GM23338 (cell line): ENCODE measurements at places on chromosomes 16 and 17.

GRCh38 chr16:12753203-12754023 lies 50.3 kb downstream of the CPPED1 start:
- H3K4me3 ChIP-seq: no peak overlapping the region
- H3K36me3 ChIP-seq: no peaks in the 10 kb centered on the region
- no peak for DNase-seq
- no peaks in the 10 kb centered on the region for H3K27me3 ChIP-seq
- H3K4me1 ChIP-seq: no peaks in the 10 kb centered on the region

DNA sequence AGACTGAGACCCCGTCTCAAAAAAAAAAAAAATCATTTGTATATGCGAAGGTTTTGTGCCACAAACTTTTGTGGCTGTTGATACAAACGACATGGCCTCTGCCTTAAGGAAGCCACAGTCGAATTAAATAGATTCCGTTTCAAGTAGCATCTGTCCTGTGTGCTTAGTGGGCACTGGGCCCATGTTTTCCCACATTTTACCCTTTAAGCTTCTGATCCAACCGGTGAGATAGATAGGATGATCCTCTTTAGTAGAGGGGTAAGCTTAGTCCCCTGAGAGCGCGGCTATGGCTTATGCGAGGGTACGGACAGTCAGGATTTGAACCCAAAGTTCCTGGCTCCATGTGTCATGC lies 776 bp upstream of the TMEM219 start:
- H3K27ac ChIP-seq: no peak overlapping the region
- DNase-seq: no peak
- H3K4me1 ChIP-seq: peaks cover 6% of the 10 kb centered on the region
- no peaks in the 10 kb centered on the region for H3K27me3 ChIP-seq
- no peaks in the 10 kb centered on the region for H3K36me3 ChIP-seq
- peak overlapping the region; percentile 83 for H3K4me3 ChIP-seq

DNA sequence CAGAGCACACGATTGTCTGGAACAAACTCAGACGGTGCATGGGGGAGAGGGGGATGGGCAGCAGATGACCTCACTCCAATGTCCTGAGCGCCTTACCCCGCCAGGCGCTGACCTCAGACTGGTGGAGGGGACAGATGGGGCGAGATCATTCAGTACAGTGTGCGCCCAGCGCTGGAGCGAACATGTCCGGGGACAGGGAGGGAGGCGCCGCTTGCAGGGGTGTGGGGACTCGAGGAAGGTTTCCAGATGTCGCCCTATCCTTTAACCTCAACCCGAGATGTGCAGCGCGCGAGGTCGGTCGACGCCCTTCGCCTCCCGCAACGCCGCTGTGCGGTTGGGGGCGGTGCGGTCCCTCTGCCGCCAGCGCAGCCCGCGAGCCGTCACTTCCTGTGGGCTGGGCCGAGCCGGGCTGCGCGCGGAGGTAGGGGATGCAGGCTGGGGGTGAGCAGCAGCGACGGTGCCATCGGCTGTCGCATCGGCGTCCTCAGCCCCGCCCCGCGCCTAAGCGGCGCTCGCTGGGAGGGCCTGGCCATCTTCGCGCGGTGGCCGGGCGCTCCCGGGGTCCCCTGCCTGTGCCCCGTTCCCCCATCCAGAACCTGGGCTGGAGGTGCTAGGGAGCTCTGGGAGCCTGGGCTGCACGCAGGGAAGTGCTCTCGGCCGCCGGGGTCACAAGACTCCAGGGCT lies 5.3 kb upstream of the CDR2L start:
- H3K27ac ChIP-seq: peak overlapping the region; percentile 85
- peaks cover 13% of the 10 kb centered on the region for H3K4me1 ChIP-seq
- peaks cover 9% of the 10 kb centered on the region for H3K27me3 ChIP-seq
- peak; percentile 94 for DNase-seq
- no peaks in the 10 kb centered on the region for H3K36me3 ChIP-seq

GRCh38 chr16:10685709-10686108 lies 9.0 kb downstream of the TEKT5 start:
- no peaks in the 10 kb centered on the region for H3K36me3 ChIP-seq
- H3K27ac ChIP-seq: no peak overlapping the region
- H3K4me3 ChIP-seq: no peak overlapping the region
- no peak for DNase-seq
- no peaks in the 10 kb centered on the region for H3K27me3 ChIP-seq

GRCh38 chr16:82841108-82841507 lies 214.3 kb downstream of the CDH13 start:
- DNase-seq: no peak
- H3K27me3 ChIP-seq: no peaks in the 10 kb centered on the region
- peaks cover 7% of the 10 kb centered on the region; the same call in 1 of the 2 replicates for H3K36me3 ChIP-seq
- H3K27ac ChIP-seq: no peak overlapping the region

DNA sequence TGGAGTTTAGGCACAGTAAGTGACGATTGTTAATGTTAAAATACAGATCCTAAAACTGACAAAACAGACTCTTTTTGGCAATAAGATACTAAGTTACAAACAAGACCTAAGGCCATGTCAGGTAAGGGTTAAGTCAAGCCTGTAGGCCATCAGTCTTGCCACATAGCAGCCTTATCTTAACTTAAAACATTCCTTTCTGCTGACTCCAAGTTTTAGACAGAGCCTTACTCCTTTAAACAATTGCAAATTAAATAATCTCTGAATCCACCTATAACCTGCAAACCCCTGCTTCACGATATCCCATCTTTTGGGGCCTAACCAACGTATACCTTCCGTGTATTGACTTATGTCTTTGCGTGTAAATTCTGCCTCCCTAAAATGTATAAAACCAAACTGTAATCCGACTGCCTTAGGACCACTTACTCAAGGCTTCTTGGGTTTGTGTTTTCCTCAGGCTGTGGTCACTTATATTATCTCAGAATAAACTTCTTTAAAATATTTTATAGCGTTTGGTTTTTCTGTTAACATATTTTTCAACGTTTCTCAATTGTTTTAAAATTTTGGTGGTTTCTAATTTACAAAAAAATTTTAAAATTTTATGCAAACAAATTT lies 64.4 kb downstream of the EFCAB5 start:
- no peaks in the 10 kb centered on the region for H3K36me3 ChIP-seq
- no peaks in the 10 kb centered on the region for H3K27me3 ChIP-seq
- no peaks in the 10 kb centered on the region for H3K4me1 ChIP-seq
- no peak overlapping the region for H3K4me3 ChIP-seq
- DNase-seq: no peak

DNA sequence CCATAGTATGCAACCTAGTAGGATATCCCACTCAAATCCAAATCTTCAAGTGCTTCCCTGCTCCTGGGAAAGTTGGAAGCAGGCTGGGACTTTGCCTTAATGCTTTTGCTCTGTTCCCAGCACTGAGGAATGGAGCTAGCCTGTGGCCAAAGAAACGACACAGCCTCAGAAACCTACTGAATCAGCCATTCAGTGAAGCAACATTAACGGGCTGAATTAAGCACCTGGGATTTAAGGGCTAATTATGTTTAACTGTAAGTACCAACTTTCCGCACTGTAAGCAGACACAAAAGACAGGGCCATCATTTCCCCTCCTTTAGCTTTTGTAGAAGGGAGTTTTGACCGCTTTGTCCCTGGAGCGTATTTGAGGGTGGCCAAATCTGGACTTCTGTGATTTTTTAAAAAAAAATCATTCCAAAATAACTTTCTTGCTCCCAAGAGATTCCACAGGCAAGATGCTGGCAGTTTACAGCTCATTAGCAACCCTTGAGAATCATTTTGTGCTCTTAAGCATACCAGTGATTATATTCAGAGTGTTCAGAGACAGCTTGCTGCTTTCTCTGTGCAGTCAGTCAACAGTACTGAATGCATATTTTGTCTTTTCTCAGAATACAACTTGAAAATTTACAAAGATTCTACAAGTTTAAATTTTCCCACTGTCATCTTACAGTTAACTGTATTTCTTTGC lies 17.6 kb upstream of the NOL11 start:
- no peak overlapping the region for H3K4me3 ChIP-seq
- H3K27me3 ChIP-seq: no peaks in the 10 kb centered on the region

DNA sequence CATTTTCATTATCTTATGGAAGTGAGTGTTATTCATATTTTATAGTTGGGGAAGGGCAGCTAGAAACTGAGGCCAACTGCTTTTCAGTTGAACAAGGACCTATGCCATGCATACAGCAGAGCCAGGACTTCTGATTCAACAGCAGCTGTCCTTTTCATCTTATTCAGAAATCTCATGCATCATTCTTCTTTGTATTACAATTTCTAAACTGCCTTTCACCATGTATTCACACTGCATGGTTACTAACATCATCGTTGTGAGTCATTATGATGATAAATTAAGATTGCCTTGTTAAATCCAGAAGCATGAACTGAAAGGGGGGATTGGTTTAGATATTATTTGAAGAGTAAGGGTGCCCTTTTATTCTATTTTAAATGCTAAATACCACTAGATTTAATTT lies 1470.1 kb upstream of the GOT2 start:
- H3K27ac ChIP-seq: no peak overlapping the region
- no peak overlapping the region for H3K4me3 ChIP-seq
- DNase-seq: no peak
- H3K4me1 ChIP-seq: peaks cover 30% of the 10 kb centered on the region

DNA sequence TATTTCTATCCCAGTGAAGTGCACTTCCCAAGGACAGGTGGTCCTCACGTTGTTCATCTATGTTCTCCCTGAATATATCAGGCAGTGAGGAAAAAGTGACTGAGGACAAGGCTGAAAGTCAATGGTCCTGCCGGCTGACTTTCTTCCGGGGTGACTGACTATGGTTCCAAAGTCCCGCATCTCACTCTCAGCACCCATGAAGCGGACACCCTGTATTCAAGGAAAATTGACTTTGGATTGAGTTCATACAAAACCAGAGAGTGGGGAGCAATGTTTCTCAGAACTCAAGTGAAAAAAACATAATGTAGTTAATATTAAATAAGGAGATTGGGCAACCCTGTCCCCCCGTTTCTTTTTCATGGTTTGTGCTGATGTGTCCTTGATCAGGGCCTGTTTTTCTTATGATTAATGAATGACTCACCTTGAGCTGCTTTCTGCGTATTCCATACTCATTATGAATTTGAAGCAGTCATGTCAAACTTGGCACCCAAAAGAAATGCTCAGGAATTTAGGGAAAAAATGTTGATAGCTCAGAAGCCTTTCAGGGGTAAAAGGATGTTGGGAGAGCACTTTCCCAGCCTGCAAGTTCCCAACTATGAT lies 184.0 kb downstream of the CYLD start:
- no peak overlapping the region for H3K27ac ChIP-seq
- DNase-seq: no peak
- no peaks in the 10 kb centered on the region for H3K4me1 ChIP-seq
- H3K27me3 ChIP-seq: no peaks in the 10 kb centered on the region

- H3K36me3 ChIP-seq: no peaks in the 10 kb centered on the region
- peaks cover 7% of the 10 kb centered on the region; the same call in 1 of the 2 replicates for H3K4me1 ChIP-seq
- peak; percentile 95 for DNase-seq
These were observed 17.2 kb upstream of the WSB1 start for GRCh38 chr17:27276653-27277156.

GRCh38 chr17:36687736-36688135 lies 86.4 kb downstream of the MRM1 start:
- H3K36me3 ChIP-seq: no peaks in the 10 kb centered on the region
- DNase-seq: peak; percentile 60
- H3K27me3 ChIP-seq: no peaks in the 10 kb centered on the region
- H3K4me3 ChIP-seq: no peak overlapping the region
- no peak overlapping the region for H3K27ac ChIP-seq
